NCI-H146 (cell line): ENCODE measurements at places on chromosomes 7 and 10.

- DNase-seq = no peak
Measured at GRCh38 chr10:86393362-86393761, 26.8 kb upstream of the GRID1 start.

- DNase-seq = no peak
Measured at GRCh38 chr10:91653219-91653870, 20.5 kb upstream of the PPP1R3C start.

DNA sequence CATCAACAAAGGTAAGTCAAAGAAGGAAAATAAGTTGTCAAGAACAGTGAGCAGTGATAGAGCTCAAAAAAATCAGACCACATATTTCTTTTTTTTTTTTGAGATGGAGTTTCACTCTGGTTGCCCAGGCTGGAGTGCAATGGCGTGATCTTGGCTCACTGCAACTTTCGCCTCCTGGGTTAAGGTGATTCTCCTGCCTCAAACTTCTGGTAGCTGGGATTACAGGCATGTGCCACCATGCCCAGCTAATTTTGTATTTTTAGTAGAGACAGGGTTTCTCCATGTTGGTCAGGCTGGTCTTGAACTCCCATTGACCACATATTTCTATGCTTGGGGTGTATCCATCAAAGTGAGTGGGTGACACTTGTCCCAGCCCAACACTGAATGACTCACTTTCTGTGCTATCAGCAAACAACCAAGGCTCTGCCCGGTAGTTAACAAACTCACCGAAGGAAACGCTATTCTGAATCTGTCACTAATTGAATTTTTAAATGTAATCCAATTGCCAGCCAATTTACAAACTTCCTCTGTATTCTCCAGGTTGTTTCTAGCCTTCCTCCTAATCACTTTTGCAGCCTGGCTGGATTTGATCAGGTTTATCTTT, 19.6 kb upstream of the SMNDC1 start:
- no peak for DNase-seq

DNA sequence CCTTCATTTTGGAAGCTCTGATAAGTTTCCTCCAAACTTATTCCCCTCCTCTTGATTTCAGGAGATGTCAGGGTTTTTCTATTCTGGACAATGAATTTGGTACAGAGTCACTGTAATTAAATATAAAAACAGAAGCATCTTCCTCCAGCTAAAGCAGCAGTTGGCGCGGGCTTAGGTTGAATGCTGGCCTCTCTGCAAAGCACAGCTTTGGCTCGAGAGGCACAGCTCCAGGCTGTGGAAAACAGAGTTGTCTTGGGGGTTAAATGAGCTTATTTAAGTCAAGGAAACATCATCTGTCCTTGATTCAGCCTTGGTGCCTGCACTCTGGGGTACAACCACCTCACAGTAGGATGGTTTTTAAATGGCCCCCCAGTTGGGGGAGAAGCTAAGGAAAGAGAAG, 35.0 kb upstream of the PDCD4 start:
- no peak for DNase-seq

DNA sequence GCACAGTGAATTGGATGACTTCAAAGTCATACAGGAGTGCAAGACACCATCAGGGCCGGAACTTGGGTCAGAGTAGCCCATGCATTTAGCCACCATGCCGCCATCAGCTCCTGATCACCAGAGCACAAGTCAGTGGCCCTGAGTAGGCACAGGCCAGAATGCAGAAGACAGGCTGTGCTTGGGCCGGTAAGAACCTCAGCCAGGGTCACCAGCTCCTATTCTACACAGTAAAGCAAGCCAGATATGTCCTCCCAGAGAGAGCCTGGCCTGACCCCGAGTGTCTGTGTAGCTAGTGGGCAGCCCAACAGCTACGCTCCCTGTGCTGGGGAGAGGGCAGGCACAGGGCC, 44.5 kb upstream of the COL13A1 start:
- DNase-seq = no peak

GRCh38 chr10:71842856-71843686, 8.0 kb downstream of the PSAP start:
- DNase-seq = no peak

- no peak for DNase-seq
Measured at GRCh38 chr7:77217474-77218185, 18.0 kb upstream of the FGL2 start.

GRCh38 chr7:142908921-142909890, 23.7 kb upstream of the TRPV6 start:
- no peak for DNase-seq

DNA sequence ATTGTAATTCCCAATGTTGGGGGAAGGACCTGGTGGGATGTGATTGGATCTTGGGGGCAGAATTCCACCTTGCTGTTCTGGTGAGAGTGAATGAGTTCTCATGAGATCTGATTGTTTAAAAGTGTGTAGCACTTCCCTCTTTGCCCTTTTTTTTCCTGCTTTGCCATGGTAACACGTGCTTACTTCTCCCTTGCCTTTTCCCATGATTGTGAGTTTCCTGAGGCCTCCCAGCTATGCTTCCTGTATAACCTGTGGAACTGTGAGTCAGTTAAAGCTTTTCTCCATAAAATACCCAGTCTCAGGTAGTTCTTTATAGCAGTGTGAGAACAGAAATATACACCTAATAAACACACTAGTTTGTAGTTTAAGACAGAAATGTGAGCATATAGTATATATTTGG, 166.8 kb upstream of the MAGI2 start:
- no peak for DNase-seq

DNA sequence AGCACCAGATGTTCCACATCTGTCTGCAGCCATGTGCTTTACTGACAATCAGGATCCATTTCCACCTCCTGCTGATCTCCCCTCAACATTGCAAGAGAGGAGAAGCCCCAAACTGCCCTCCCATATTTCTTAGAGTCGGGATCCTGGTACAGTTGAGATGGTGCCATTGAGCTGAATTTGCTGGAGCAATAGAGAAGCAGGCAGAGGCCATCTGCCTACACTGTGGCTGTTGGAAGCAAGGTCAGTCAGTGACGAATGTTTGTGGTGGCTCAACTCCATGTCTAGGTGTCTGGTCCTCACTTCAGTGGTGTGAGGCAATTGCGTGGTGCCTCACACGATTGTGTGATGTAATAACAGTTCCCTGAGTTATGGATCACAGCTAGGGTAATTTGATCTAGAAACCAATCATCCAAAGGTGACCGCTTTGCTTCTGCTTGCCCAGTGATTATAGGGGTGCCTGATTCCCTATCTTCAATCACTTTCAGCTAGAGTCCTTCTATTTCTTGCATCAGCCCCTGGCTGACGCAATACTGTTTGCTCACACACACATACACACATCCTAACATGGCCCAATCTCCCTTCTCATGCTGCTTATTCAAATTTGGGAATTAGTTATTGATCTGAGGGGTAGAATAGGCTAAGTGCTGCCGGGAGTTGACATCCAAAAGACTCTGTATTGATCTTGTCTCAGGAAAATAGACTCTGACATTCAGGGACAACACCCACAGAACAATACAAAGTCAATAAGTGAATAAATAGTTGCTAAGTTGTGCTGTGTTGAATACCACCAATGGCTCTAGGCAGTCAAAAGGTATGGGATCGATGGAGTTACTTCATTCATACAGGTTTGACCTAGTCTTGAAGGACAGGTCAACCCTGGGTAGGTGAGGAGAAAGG, 46.1 kb upstream of the SLC35B4 start:
- DNase-seq = no peak

DNA sequence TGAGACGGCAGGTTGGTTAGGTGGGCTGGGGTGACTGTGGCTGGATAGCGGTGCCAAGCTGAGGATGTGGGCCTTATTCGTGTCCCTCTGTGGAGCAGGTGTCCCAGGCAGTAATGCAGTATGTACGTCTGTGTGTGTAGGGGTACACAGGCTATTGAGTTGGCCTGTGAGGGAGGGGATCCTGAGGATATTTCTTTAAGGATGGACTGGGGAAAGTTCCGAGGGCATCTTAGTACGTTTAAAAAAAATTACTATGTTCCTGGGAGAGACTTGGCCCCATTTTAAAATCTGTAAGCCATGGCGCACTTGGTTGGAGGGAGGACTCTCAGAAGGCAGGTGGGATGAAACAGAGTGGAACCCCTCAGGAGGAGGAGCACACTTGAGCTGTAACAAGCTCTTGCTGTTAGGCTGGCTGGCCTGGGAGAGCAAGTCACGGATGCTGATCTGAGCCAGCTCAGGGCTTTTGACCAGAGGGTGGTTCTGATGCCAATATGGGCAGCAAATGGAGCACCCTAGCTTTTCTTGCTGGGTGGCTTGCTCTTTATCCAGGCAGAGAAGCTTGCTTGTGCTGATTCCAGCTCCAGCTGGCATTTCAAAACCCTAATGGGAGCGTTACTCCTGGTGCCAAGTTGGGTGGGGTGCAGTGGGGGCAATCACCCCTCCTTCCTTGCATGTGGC, 765 bp downstream of the WBP1L start:
- no peak for DNase-seq

DNA sequence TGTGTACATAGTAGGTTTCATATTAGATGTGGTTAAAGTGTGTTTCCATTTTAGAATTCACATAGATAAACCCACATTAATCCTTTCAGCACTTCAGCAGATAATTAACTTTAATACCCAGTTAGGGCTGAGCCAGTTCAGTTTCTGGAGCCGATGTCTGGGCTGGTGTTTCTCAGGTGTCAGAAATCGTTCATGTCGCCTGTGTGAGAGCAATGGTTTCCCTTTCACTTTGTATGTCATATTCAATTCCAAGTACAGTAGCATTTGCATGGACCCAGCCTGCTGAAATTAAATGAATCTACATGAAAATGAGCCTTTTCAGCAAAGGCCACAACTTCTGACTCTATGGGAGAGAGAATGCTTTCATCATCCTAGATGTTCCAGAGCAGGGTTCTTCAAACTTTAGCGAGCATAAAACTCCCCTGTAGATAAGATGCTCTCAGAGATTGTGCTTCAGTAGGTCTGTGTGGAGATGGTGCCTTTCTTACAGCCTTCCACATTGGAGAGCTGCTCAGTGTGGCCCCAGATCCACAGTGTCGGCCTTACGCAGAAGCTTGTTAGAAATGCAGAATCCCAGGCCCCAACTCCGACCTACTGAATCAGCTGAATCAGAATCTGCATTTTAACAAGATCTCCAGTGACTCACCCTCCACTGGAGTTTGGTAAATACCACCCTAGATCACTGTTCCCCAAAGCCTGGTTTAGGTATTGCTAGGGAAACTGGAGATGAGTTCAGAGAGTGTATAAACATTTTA, 19.6 kb downstream of the WIPF3 start:
- DNase-seq = peak; percentile 14

DNA sequence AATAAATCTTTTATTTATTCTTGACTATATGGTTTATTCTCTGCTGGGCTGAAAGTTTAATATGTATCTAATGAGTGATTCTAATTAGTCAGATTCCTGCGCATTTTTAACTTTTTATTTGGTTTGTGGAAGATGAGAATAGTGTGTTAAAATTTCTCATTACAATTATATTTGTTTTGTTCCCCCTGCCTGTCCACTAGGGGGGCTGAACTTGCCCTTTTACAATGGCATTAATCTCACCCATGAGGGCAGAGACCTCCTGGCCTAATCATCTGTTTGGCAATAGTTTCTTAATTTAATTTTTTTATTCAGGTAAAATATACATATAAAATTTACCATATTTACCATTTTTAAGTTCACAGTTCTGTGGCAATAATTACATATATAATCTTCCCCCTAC, 278.5 kb upstream of the NPY start:
- no peak for DNase-seq

DNA sequence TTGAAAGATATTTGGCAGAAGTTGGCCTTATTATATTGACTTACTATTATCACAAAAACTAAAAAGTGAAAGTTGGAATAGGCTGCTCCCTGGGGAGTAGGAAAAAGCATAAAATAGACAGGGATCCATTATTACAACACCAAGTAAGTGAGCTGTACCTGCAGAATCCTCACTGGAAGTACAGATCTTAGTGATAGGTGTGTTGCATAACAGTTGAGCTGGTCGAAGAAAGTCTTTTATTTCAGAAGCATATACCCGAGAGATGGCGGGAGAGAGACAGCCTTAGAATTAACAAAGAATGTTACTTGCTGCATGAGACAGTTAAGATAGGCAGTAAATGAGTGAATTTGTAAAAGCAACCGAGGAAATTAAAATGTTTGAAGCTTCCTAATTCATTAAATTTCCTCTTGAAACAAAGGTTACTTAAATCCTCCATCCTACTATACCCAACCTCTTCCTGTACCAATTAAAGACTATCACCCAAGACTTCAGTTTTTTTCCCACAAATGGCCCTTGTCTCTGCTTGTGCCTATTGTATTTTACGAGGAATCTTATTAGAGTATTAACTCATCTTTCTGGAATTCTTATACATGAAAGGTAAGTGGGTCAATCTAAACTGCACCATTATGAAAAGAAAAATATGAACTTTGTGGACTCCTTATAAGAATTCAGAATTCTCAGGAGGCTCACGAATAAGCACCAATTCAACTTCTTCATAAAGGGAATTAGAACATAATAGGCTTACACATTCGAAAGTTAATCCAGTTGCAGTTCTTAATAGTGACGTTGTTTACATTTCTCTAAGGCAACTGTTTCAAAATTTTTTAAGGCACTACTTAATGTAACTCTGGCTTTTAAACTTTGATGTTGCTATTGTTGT, 56.2 kb downstream of the CREM start:
- no peak for DNase-seq

DNA sequence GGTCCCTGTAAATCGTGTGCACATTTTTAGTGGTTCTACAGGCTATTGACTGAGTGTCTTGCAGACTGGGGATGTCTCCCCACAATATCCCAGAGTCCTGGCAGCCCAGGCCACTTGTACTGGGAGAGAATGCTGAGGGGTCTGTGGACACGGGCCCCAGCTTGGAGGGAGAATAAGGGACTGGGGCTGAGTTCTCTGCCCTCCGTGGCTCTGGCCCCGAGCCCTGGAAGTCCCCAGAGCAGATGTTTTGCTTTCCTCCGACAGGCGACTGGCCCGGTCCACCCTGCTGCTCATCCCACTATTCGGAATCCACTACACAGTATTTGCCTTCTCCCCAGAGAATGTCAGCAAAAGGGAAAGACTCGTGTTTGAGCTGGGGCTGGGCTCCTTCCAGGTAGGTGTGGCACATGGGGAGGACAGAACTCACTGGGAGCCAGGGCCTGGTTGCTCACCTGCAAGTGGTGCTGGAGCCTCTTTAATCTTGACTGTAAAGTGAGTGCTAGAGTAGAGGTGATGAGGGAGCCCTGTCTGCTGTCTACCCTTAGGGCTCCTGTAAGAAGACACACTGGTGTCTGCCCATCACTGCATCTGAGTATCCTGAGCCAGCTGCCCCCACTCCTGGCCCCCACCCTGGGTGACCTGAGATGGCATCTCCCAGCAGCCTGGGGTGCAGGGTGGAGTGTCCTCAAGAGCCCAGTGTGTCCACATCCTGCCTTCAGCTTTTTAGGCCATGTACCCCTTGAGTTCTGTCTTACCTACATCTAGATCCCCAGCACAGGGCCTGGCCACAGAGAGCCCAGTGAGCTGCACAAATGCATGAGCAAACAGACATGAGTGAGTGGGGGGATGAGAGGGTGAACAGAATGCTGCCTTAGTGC, 51.1 kb downstream of the ADCYAP1R1 start:
- no peak for DNase-seq

GRCh38 chr7:36103837-36104561, 49.1 kb upstream of the EEPD1 start:
- DNase-seq = no peak

GRCh38 chr10:107686095-107686494, 521.6 kb upstream of the SORCS1 start:
- no peak for DNase-seq
